ENCODE measurements at places on chromosomes 11 and 22. TPM values are rescaled to one million over a fixed set of nuclear protein-coding genes. Genes with fewer than 3 reads are reported as not detected.

DNA sequence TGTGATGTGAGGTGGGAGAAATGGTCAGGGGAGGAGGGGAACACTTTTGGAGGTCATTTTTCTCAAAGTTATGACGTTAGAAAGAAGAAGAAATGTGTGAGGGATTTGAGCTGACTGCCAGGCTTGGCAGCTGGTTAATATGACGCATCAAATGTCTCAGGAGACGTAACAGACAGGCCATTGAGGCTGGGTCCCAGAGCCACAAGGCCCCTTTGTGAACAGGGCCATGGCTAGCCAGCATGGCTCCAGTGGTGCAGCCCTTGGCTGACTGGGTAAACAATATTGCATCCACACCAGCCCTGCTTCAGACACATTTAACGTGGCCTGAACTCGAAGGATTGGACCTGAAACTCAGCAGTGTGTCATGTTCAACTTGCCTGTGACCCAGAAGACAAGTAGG is 34.3 kb downstream of the AMOTL1 start:
- no peak for DNase-seq

DNA sequence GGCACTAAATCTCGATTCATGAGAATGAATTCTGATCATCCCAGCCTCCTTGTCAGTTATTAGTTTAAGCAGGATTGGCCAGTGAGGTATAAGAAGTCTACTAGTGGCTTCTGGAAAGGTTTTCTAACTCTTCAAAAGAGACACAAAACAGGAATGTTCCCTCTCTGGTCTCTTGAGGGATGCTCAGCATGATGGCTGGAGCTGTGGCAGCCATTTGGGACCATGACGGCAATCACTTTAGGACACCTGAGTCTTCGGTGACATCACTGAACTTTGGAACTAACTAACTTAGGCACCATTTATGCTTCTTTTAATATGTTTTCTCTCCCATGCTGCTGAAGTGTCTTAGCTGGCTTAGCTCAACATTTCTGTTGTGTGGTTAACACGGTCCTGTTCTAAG is 20.2 kb upstream of the CRY2 start:
- no peak for DNase-seq

DNA sequence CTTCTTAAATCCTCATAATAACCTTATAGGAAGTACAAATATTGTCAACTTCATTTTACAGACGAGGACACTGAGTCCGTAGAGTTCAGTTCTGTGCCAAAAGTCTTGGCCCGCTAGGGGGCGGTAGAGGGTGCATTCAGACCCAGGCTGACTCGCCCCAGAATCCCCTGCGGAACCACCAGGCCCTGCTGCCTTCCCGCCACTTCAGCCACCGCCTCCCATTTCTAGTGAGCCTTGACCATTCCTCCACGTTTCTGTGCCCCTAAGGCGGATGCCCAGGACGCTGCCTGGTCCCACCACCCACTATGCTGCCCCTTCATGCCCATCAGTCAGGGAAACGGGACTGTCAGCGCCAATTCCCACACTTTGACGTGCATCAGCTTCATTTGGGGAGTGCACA is 19.1 kb downstream of the SYT13 start:
- no peak for DNase-seq

DNA sequence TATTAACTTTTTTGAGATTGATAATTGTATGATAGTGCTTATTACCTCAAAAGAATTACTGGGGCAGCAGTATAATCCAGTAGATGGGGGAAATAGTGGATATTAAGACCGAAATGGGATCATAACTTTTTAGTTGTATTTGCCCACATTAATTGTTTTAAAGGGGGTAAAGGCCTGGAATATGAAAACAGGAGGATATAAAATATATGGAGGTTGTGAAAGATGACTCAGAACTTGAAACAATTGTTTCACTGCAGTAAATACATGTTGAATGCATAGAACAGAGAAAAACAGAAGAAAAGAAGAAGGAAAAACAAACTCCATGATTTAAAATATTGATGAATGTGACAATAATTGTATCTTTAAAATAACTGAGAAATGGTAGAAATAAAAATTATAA is 94.1 kb upstream of the VPREB1 start:
- DNase-seq, result no peak

- no peak for DNase-seq
Observed at GRCh38 chr22:49829044-49829853, 1.6 kb upstream of the BRD1 start.

DNA sequence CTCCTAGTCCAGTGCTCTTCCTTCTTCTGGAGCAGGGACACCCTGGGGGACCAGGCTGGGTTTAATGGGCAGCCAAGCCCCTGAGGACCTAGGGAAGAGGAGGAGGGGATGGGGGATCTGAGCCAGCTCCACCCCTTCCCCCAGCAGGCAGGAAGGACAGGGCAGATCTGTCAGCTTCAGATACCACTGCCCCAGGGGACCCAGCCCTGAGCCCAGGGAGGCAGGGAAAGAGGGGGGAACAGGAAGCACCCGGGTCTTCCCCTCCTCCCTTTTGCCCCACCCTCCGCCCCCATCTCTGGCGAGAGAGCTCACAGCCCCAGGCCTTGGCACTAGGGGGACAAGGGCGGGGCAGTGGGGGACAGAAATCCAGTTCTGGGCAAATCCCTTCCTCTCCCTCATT is 11.7 kb upstream of the SOX10 start:
- no peak for DNase-seq

DNA sequence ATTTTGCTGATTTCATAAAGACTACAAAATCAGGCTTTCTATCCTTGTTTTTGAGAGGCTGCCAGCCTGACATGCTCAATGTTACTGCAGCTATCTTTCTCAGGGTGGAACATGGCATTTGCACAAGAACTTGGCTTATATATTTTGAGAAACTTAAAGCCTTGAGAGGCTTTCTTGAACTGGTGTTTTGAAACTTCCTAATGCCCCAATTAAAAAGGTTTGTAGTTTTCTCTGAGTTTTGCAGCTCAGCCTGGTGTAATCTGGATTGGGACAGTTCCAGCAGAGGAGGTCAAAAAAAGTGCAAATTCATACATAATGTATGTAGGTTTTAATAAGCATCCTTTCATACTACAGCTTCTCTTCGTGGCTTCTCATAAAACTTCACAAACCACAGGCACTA is 223.4 kb downstream of the FAM76B start:
- DNase-seq, result no peak

DNA sequence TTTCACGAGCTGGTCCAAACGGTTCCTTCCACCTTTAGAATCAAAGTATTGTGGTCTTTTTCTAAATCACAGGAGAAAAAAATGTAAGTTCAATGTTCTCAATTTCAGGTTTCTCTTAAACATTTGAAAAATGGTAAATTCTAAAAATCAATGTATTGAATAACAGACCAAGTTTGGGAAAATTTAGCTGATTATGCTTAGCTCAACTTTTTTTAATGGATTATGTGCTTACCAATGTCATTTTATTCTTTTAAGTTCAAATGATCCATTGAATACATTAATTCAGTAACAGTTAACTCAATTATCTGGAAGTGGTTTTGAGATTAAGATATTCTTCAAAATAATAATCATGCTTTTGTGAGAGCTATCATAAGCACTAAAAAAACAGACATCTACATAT is 5.1 kb downstream of the PRDM10 start:
- DNase-seq, result no peak

DNA sequence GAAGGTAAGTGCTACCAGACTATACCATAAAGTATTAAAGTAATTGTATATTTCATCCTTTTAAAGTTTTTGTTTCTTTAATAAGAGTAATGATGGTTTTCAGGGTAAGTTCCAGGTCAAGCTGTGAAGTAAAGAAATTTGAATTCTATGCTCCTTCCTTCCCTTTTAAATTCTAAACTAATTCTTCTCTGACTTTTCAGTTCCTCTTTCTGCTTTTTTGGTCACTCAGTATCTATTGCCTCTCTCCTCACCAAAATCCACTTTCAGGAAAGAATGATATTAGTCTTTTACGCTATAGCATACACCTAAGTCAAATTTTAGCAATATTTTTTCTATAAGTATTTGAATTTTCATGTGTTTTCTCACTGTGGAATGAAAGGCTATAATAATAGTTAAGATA is 8.2 kb downstream of the MMP8 start:
- no peak for DNase-seq

DNA sequence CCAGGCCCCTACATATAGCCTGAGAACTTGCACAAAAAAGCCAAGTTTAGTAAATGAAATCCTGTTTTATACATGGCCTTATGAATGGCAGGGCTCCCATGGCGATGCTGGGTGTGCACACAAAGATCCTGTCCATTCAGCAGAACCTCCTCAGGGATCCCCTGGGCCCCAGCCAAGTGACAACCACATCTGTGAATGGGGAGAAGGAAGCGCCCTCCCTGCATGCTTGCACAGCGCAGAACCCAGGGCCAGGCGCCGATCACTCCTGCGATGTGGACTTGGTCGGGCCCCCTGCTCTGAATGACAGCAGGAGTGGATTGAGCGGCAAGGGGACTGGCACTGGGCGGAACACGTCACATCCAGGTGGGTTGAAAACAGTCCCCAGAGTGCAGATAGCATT is 4.5 kb upstream of the CDC42EP2 start:
- no peak for DNase-seq

DNA sequence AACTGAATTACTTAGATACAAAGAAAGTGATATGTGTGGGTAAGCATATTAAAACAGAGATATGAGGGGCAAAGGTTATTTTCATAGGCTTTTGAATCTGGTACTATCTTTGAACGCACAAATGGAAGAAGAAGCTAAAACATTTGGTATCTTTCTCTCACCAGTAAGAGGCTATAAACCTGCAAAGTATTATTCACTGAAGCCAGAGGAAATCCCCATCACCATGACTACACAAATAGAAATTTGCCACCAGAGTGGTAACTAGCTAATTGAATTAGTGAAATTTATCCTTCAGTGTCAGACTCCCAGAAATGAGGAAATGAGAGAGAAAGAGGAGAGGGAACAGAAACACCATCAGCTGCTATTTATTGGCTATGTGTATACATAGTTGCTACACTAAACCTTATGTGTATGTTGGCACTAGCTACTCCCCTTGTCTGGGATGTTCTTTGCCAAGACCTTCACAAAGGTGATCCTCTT is 503.4 kb downstream of the DLG2 start:
- no peak for DNase-seq

DNA sequence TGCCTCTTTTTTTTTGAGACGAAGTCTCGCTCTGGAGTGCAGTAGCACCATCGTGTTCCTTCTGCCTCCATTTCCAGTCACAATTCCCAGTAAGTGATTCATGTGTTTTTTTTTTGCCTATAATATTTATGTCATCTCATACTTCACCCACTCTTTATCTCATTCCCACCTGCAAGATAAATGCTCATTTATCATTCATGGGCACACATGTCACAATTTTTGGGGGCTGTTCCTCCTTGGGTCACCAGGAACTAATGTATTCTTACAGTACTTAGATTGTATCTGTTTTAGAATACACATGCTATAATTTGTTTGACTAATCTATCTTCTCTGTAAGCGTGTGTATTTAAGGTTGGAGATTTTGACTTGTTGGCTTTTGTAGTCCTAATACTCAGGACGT is 222.7 kb downstream of the SWAP70 start:
- no peak for DNase-seq

DNA sequence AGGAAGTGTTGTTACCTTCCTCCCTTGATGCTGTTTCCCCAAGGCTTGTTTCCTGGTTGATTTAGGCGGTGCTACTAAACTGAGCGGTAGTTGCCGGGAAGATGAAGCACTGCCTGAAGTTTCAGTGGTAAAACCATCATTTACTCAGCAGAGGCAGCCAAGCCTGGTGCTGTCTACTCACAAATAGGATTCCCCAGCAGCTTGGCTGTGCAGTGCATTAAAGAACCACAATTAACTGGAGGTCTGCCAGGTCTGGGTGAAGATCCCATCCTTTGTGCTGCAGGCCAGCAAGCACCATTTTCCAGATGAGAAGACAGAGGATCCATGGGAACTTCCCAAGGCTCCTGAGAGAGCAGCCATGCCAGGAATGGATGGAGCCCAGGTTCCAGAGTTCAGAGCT is 231.9 kb upstream of the E2F8 start:
- peak; percentile 27 for DNase-seq

DNA sequence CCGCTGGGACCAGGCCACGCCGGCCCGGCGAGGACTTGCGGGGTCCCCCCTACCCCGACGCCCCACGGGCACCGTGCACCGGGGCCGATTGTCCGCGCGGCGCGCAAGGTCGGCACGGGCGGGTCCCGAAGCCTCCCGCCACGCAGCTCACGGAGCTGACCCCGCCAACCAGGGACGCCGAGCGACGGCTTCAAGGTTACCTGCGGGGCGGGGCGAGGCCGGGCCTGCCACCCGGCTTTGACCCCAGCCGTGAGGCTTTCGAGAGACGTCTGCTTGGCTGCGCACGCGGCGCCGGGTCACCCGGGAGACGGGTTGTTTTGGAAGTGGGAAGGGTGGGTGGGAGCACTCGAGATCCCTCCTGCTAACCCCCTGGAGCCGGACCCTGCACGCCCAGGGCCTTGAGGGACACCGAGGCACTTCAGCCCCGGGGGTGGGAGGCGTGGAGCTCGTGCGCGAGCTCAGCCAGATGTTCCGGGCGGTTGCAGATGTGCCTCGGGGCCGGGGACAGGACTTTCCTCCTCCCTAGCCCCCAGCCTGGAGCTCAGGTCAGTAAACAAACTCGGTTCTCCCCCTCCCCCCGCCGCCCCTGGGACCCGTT is 3.2 kb upstream of the WNT11 start:
- no peak for DNase-seq

- no peak for DNase-seq
Observed at GRCh38 chr22:23177197-23177596, 3.1 kb upstream of the BCR start.

DNA sequence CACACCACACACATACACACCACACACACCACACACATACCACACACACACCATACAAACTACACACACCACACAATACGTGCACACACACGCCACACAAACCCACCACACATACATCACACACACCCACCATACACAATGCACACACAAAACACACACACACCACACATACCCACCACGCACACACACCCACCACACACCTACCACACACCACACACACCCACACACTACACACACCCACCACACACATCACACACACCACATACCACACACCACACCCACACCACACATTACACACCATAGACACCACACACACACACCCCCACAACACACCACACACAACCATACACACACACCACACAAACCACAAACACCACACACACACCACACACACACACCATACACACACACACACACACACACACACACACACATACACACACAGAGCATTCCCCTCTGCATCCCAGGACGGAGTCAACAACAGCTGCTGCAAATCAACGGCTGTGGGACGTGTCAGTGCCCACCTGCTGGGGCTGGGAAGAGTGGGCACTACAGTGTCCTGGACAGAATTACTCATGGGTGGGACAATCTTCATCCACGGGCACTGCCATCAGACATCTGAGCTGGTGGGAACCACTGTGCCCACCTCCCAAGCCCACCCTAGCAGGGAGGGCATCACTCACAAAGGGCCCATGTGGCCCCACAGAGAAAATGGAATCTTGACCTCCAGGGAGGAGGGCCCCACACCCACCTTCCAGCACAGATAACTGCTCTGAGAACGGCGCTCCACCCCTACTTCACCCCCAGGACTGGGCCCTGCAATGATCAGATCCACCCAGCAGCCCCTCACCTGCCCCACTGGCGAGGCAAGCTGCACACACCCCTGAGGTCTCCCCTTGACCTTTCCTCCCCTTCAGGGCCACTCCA is 8.4 kb downstream of the TP53I11 start:
- no peak for DNase-seq

Gene SLC22A12
- not detected for total RNA-seq

Gene EMID1
- total RNA-seq, result 9.0 TPM

Gene MMP7
- 5.9 TPM for total RNA-seq

Gene ME3
- 29.8 TPM for total RNA-seq

Gene ST14
- total RNA-seq, result not detected

Gene CHST1
- total RNA-seq, result 4.0 TPM
